ENCODE measurements at places on chromosomes 7 and 10.
A peak's percentile ranks its signal among the peaks of the same experiment; 100 is the strongest.

DNA sequence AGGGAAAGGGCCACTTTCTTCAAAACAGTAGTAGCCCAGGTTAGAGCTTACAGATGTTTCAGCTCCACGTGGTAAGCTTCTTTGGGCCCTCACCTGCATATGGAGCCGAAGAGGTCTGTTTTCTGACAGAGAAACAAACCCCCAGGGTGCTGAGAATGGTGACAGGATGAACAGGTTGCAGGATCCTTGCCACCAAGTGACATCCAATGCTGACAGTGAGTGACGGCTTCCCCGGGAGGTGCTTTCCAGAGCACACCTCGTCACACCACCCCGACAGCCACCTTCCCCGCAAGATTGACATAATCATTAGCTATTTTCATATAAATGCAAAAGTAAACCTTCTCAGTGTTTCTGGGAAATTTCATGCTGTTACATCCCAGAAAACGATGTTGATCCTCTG, 109.3 kb upstream of the BTBD16 start:
- no peak for DNase-seq

DNA sequence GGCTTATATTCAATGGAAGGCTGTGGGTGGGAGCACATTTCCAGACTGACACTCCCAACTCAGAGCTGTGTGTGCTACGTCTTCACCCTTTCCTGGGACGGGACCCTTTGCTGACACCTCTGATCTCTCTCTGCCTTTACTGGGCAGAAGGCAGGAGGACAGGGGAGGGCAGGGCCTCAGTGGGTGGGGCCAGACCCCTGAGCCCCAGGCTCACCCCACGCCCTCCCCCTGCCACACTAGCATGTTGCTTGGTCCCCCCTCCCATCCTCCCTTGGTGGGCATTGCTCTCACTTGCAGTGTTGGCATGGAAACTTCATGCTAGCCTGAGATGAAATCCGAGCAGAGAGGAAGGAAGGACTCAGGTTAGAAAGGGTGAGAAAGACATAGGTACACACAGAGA, 18.4 kb downstream of the TMEM273 start:
- no peak for DNase-seq

DNA sequence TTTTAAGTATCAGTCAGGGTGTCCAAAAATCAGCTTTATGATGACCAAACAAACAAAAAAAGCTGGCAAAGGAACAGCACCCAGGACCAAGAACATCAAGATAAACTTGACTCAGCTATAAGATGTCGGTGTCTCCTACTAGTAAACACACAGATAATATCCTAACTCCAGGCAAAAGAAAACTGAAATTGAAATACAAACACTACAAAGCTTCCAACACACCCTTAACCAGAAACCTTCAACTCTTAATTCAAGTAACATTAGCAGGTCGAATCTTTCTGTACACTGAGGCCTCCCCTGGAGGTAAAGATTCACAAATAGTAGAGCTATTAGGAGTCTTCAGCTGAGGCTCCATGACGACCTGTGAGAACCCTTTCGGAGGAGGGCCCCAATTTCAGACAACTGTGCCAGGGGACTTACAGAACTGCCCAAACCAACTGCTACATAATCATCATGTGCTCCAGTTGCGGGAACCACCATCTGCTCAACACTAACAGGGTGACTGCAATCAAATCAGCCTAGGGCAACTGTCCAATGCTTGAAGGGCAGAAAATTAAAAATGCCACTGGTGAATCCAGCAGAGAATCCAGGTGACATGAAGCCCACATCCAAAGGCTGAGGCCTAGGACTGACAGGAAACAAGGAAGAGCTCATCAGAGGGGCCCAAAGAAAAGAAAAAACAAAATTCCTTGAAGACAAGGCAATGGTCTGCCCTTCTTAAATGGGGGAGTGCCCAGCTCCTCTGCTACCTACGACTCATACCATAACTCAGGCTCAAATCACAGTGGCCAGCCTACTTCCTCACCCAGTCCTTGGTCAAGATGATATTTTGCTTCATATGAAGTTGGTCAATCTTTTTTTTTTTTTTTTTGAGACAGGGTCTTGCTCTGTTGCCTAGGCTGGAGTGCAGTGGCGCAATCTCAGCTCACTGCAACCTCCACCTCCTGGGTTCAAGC, 20.0 kb downstream of the XPNPEP1 start:
- DNase-seq, result peak; percentile 36

- DNase-seq, result no peak
These were observed 8.1 kb downstream of the AOC1 start for GRCh38 chr7:150860291-150860977.

DNA sequence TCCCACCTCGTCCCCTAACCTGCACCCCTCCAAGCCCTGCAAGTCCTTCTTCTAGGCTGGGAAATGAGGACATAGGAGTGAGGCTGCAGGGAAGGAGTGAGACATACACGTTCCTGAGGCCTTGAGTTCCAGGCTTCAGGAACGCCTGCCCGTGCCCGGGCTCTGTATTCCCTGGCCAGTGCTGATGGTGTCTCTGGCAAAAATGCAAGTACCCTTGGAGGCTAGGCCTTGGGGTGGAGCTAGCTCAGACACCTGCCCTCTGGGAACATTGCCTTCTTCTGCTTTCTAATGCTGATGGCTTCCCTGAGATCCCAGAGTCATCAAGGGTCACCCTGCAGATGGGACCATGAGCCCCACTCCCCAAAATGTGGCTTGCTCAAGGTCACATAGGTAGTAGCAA, 76.0 kb downstream of the GRK5 start:
- DNase-seq, result no peak

DNA sequence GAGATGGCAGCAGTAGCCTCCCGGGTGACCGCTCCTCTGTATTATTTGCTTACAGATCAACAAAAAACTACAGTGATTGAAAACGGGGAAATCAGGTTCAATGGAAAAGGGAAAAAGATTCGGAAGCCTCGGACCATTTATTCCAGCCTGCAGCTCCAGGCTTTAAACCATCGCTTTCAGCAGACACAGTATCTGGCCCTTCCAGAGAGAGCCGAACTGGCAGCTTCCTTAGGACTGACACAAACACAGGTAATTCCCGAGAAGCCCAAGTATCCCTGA, 2.2 kb downstream of the DLX6 start:
- DNase-seq, result no peak

DNA sequence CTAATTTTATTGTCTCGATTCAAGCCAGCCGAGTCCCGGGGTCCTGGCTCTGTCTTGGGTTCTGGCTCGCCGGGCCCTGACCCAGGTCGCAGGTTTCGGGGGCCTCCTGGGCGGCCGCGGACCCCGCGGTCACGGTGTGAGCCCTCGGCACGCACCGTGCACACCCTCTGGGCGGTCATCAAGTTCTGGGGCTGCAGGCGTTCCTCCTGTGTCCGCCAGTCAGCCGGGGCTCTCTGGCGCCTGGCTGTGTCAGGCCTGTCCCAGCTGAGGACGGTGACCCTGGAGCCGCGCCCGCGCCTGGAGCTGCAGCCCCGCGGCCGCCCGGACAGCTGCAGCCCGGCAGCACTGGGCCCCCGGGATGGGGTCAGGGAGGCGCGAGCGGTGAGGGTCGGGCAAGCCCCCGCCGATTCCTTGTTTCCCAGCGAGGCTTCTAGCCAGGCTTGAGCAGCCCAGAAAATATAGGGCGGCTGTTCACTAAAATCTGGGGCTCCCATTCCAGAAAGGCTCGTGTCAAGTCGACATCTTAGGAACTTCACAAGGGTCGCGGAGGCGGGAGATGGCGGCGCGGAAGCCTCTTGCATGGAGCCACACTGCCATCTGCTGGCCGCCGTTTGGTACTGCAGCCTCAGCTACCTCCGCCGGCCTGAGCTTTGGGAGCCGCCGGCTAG, 4.2 kb upstream of the HOXA7 start:
- DNase-seq, result peak; percentile 70

GRCh38 chr10:34018784-34019183, 684.3 kb upstream of the NRP1 start:
- DNase-seq, result no peak

GRCh38 chr10:79984851-79985250, 35.9 kb upstream of the SFTPD start:
- no peak for DNase-seq

DNA sequence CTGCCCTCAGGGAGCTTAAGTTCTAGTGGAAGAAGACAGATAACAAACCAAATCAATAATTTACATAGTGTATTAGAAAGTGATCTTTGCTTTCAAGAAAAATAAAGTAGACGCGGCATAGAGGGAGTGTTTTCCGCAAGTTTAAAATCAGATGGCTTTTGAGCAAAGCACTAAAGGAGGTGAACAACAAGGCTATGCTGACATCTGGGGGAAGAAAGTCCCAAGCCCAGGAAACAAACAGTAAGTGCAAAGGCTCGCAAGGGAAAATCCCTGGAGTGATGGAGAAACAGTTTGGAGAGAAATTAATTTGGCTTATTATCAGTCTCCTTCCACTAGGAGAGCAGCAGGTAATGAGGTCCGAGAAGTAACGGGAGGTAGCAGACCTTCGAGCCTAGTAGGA, 1.9 kb upstream of the CNNM2 start:
- DNase-seq, result no peak

- DNase-seq, result no peak
These were observed 16.8 kb downstream of the DLD start for GRCh38 chr7:107907790-107908189.

DNA sequence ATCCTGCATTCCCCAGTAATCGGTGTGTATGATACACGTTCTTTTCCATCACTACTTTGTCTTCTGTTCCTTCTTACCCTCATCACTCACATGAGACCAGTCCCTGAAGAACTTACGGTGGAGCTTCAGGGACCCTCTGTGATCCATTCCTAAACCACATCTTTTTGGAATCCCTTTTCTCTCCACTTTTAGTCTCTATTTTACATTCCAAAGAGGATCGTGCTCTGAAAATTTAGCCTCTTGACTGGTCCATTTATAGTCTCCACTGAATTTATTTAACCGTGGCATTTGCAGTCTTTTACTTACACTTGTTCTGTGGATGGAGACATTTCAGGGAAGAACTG, 109.1 kb downstream of the NT5C2 start:
- no peak for DNase-seq

- DNase-seq, result no peak
These were observed 62.0 kb upstream of the SCIN start for GRCh38 chr7:12508554-12508953.

- DNase-seq, result no peak
These were observed 68.0 kb downstream of the CAMK1D start for GRCh38 chr10:12417331-12417730.

- DNase-seq, result no peak
These were observed 732.8 kb downstream of the POM121L12 start for GRCh38 chr7:53768186-53768585.

DNA sequence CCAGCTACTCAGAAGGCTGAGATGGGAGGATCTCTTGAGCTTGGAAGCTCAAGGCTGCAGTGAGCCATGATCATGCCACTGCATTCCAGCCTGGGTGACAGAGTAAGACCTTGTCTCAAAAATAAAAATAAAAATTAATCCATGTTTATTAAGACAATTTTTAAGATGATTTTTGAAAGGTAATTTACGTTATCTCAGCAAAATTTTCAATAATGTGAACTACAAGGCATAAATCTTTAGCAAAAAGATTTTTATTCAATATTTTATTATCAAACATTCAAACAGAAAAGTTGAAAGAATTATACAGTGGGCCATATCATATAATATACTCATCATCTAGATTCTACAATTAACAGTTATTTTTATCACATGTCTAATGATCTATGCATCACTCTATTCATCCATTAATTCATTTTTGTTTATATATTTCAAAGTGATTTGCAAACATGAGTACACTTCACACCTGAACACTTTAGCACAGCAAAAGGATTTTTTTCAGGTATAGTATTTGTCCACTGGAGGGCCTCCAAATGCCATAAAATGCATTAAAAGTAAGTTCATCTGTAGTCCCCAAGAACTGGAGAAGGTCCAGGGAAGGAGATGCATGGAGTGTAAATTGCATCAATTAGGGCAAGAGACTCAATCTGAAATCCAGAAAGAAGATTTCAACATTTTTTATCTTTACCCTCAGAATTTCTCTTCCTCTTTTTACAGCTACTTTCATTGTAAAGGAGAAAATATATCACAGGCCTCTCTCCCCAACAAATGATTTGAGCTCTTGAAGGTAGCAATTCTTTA, 38.6 kb upstream of the RSBN1L start:
- peak; percentile 34 for DNase-seq

DNA sequence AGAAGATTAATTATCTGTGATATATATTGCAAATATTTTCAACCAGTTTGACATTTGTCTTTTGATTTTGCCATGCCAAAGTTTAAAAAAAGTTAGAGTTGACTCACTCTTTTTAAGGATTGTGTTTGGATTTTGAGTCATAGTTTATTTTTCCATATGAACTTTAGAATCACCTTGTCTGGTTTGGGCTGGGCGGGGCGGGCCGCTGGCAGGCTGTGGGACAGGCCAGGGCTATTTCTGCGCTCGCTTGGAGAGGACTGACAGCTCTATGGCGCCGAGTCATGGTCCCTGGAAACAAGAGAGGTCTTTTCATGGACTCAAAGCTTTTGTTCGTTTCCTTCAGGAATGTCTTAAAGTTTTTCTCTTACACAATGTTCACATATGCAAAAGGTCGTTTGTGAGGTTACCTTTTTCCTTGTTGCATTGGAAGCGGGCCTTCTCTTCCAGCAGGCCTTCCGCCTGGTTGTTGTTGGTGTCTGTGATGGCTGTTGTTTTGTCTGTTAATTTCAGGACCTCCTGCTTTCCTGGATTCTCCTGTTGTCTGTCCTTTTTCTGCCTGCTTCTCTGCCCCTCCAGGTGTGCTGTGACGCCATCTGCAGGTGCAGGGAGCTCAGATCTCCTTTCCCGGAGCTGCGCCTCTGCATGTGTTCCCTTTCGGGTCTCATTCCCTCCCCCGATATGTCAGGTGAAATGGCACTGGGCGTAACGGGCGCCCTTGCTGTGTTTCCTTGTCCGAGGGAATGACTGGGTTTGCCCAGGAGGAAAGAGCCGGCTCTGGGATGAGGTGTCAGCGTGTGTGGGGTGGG, 53.8 kb downstream of the INPP5A start:
- no peak for DNase-seq

DNA sequence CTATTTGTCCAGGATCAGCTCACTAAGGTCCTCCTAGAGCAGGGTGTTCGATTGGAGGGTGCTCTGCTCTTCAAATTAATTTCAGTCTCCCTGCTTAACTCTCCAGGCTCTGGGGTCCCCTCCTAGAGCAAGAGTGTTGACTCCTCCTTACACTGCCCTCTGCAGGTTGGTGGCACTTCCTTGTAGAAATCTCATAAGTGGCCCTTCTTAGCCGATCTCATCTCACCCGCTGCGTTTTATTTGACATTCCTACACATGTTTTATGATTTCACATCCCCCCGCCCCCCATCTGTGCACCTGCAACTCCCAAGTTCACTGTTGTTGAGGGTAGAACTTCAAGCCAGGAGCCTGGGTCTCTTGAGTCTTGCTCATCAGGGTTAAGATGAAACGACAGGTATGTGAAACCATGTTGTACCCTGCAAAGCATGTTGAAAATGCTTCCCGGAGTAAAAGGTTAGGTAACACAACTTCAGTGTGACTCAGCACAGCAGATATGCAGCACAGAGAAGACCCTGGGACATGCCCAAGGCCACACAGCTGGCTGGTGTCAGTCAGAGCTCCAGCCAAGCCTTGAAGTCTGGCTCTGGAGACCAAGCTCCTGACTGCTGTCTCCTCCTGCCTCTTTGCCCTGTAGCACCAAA, 171.2 kb downstream of the PRKAG2 start:
- DNase-seq, result no peak
